Activated CD4-positive, alpha-beta T cell treated with anti-CD3 and anti-CD28 coated beads for 36 hours (primary cell): ENCODE measurements at places on chromosomes 7 and 10. TPM values are rescaled to one million over a fixed set of nuclear protein-coding genes. Genes with fewer than 3 reads are reported as not detected.
A peak's percentile ranks its signal among the peaks of the same experiment; 100 is the strongest.

GRCh38 chr7:32846630-32847225 is 44.8 kb downstream of the KBTBD2 start:
- DNase-seq = peak; percentile 95

DNA sequence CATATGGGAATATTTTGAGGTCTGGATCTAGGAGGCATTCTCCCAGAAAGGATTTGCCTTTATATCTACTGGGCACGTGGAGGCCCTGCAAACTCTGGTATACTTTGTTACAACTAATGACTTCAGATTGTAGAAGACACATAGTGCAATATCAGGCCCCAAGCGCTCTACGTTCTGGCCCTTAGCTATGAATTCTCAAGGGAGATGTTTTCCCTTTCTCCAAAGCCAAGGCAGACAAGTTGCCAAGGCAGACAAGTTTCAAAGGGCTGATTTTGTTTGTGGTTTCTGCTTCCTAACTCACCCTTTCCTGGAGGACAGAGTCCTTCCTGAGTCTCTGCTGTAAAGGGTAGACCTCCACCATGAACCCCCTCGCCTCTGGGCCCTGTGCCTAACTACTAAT is 99.4 kb upstream of the CTTNBP2 start:
- DNase-seq = no peak

DNA sequence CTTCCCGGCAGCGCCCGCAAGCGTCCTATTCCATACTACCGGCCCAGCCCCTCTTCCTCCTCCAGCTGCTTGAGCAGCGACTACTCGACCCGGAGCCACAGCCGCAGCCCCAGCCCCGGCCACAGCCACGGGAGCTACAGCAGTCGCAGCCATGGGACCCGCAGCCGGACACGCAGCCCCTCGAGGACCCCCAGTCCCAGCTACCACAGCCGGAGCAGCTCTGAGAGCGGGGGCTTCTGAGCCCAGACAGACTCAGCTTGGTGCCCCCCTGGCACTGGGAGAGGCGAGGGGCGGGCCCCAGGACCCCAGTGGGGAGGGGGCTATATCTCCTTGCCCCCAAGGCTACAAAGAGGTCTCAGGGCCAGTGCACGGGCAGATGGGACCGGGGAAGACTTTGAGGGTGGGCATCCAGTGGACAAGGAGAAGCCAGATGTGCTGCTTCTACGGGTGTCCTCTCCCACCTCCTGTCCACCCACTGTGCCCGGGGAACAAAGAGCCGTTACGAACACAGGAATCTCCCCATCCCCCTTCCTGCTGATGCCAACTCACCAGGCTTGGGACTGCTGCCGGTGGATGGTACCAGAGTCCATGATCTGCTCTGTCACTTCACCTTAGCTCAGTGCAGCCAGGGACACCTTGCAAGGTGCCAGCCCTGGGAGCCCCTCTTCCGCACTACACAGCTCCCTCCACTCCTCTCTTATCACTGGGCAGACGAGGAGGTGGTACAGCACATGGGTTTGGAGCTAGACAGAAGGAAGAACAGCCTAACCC is 16.7 kb upstream of the HSPB1 start:
- DNase-seq = no peak

DNA sequence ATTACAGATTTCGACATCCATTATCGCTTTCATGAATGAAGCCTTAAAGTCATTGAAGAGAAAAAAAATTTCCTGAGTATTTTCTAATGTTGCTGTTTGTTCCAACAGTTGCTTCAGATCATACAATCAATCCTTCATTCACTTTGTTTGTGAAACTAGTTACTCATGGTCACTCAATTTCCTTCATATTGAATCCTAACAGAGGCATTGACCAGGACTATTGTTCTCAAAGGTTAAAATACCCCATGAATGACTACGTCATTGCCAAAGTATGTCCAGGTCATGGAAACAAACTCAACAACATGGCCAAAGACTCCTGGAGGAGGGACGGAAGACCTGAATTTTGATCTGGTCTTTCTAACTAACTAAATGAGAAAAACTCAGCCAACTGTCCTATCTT is 54.0 kb upstream of the ABCB5 start:
- no peak for DNase-seq

DNA sequence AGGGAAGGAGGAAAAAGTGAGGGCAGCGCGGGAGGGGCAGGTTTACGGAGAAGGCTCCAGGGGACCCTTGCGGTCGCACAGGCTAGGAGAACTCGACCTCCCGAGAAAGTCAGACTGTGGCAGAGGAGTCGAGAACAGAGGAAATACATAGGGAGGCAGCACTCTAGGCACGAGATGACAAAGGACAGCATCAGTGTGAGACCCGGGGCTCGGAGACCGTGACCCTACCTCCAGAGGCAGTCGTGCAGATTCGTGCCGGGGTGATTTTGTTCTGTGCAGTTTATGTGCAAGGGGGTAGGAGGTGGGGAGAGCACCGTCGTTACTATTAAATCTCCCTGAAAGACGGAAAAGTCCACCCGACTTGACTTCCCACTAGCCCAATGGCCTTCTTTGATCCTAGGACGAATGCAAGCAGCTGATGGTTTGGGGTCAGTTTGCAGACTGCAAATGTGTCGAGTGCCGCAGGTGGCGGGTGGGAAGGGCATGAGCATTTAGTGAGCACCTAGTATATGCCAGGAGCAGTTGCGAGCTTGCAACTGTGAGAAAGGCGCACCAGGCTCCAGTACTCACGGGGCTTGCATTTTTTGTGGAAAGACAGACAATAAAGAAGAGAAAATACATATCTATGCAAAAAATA is 674 bp upstream of the OSBPL3 start:
- DNase-seq = peak; percentile 73

DNA sequence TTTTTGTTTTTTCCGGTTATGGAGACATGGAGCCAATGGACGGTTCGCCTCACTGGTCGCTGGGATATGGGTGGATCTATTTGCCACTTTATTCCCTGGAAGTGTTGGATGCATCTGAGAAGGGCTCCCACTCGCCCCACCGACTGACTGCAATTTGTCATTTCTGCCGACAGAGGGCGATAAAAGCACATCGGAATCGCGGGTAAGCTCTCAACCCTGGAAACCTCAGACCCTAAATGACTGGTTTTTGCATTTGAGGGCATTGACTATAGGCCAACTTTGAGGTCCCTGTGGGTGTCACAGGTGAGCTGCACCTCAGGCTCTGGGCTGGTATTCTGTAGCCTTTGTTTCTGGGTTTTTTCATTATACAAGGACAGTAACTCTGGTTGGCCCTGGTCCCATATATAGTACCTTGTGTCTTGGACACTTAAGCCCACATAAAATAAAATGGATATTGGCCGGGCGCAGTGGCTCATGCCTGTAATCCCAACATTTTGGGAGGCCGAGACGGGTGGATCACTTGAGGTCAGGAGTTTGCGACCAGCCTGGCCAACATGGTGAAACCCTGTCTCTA is 11.9 kb upstream of the OPALIN start:
- DNase-seq = peak; percentile 65

DNA sequence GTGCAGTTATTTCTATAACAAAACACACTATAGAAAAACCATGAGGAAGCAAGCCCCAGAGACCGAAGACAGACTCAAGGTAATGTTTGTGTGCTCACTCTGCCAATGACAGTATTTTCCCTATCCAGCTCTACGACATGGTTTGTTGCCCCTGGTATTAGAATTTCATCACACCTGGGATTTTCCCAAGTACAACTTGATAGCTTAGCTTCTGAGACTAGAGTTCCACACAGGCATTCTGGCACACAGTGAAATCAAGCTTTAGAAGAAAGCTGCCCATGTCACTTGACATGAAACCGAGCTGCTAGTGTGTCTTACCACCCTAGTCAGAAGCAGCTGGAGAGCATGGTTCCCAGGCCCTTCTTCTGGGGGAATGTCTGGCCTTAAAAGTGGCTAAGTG is 44.1 kb upstream of the AKR1E2 start:
- no peak for DNase-seq

DNA sequence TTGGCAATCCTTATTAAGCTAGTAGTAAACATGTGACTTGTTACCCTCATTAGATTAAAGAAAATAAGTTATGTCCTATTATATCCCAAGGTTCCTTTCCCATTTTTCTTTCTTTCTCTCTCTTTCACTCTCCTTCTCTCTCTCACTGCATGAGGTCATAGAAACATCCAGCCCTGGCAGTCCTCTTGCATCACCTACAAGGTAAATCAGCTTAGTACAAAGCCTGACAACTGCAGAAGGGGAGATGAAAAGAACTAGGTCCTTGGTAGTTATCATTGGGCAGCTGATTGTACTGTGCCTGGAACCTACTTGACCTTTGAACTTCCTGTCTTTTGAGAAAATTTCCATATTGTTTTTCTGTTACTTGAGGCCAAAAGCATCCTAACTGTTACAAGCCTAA is 307.9 kb upstream of the SP8 start:
- no peak for DNase-seq

GRCh38 chr10:51487576-51487975 is 211.8 kb downstream of the CSTF2T start:
- DNase-seq = no peak

DNA sequence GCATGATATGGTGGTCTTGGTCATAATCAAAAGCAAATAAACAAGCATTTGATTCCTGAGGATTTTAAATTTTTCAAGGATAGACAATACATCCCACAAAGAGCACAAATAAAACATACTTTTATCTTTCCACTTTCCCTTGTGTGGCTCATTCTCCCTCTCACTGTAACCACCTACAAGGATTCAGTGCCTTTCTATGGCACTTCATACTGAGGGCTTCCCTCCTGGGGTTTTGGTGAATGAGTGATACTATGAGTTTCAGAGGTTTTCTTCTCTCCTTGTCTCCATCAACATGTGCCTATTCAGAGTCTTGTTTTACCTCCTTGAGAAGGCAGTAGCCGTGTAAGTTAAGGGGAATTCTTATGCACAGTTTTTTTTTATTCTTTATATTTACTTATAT is 296.0 kb upstream of the TEX47 start:
- no peak for DNase-seq

GRCh38 chr7:39085590-39086049 is 107.9 kb downstream of the POU6F2 start:
- no peak for DNase-seq

GRCh38 chr10:31000071-31000782 is 31.4 kb downstream of the ZNF438 start:
- DNase-seq = no peak

GRCh38 chr10:48390933-48391845 is 84.7 kb downstream of the MAPK8 start:
- DNase-seq = peak; percentile 33

DNA sequence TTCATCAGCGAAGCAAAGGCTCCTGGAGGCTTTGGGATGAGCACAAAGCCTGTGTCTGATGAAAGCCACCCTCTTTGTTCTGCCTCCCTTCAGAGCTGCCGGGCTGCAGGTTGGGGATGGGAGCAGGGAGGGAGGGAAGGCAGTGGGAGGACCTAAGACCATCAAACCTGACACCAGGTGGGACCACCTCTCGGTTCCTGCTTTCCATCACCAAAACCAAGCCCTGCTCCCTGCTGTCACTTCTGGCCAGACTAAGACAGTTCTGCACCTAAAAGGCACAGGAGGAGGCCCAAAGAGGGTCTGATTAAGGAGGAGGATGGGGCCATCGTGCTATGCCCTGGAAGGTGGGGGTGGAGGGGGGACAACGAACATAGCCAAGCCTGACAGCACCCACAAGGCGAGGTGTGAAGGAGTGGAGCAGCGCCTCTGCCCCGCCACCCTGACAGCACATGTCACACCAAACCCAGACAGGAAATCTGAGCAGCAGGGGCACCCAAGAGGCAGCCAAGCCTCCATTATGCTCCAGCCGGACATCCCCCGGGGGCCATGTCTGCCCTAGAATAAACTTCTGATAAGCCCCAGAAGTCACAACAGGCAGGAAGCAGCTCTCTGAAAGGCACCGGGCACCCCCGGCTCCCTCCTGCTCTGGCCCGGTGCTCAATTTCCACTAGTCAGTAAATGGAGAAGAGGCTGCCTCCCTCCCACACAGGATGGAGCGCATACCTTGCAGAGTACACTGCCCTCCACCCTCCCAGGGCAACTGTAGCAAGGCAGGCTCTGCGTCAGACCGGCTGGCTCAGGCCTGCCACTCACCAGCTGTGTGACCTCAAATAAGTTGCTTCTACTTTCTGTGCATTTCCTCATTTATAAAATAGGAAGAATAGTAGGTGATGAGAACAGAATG is 48.9 kb downstream of the DLG5 start:
- peak; percentile 36 for DNase-seq

GRCh38 chr7:28617308-28617880 is 205.1 kb downstream of the CREB5 start:
- no peak for DNase-seq

DNA sequence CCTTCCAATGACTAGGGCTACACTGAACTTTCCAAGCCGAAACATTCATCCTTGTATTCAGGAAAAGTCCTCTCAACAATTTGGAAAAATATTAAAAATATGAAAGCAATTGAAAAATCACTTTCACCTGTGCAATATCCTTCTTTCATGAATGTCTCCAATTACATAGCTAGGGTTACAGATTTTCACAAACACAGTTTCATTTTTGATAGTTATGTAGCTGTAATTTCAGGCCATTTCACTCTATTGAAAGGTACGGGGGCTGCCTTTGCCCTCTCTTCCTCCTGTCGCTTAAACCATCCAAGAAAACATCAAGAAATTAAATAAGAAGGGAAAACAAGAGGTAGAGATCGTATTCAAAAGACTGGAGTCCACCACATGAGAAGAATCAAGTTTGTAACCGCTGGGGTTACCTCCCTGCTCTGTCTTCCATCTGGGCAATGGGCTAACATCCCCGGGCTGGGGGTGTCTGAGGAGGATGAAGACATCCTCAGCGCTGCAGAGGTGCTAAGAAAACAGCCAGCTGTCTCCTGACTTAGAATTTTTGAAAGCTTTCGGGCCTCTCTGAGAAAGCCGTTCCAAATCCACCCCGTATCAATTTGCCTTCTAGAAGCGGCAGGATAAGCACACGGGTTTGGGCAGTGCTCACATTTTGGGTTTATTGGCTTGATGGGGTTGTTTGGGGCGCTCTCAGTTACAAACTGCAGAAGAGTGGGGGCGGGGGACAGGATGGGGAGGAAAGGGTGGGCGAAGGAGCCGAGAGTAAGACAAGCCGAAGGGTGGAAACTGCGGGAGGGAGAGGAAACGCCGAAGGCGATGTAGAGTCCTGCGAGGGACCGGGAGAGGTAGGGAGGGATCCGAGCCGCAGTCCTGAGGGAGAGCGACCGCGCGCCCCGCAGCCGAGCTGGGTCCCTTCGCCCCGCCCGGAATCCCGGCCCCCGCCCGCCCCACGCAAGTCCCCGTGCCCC is 24.3 kb upstream of the VAX1 start:
- peak; percentile 7 for DNase-seq

DNA sequence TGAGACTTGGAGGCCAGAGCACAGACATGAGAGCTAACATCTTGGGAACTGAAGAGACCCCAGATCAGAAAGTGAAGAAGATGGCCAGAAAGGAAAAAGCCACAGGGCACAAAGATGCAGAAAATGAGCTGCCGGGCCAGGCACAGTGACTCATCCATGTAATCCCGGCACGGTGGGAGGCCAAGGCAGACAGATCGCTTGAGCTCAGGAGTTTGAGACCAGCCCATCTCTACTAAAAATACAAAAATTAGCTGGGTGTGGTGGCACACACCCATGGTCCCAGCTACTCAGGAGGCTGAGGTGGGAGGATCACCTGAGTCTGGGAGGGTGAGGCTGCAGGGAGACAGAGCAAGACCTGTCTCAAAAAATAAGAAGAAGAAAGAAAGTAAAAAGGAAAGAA is 81.4 kb upstream of the MGMT start:
- DNase-seq = no peak

GRCh38 chr10:97022616-97023015 is 163.1 kb downstream of the SLIT1 start:
- DNase-seq = no peak

The ATP6V0A4 gene
- 0.19 TPM for total RNA-seq

The ADRB1 gene
- not detected for total RNA-seq

The ACHE gene
- total RNA-seq = not detected

The OR2A5 gene
- not detected for total RNA-seq

The FAM131B gene
- total RNA-seq = 1.8 TPM

The SH2D4B gene
- not detected for total RNA-seq

The CROT gene
- total RNA-seq = 7.0 TPM
